ENCODE measurements at places on chromosomes 7 and 10.

DNA sequence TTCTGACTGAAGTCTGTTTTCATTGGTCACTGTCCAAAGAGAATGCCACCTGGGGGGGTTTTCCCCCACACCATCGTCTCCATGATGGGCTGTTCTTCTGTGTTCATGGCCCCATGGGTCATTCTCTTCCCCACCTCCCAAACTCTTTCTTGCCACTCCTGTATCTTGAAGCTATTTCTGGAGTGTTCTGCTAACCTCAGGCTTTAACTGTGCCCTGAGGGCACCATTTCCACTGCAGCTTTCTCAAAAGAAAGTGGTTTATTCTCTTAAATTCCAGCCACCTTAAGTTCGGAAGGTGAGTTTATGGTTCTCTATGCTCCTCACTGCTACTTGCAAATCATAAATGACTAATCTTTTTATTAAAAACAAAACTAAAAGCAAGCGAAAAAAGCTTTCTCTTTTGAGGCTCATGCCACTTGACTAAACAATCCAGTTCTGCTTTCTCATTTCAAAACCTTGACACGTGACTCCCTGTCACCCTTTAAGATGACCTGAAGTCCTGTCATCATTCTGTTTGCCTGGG is 7.4 kb upstream of the APBB1IP start:
- peak; percentile 4 for DNase-seq

- no peak for DNase-seq
These were observed 78.8 kb downstream of the DNMBP start for GRCh38 chr10:99930731-99931550.

DNA sequence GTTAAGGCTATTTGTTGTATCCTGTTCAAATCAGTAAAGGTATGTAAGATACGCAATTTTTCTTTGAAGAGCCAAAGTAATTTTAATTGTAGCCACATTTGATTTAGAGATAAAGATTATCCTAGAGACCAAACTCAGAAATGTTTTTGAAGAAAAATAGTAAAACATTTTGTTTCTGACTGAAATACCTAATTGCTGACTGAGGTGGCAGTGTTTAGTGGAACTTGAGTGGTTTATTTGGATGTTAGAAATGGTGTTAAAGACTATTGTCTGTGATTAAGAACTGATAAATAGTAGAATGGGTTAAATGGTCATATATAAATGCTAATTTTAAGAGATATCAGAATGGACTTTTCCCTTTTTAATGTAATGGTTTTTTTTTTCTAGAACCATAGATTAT is 15.3 kb downstream of the EDRF1 start:
- no peak for DNase-seq

DNA sequence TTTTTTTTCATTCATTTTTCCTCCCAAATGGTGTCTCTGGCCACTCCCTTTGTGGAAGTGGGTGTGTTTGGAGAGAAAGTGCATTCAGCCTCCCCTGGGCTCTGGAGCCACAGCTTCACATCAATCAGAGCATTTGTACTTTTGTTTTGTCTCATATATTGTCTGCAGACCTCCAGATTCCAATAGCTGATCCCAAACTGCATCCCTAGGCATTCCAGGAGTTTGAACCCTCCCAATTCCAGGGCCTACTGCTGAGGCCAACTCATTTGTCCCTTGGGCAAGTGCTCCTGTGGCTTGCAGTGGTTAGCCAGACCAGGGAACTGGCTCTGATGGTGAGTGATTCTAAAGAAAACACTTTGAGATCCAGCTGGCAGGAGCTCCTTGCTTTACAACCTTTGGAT is 163.3 kb downstream of the IPMK start:
- DNase-seq, result no peak

DNA sequence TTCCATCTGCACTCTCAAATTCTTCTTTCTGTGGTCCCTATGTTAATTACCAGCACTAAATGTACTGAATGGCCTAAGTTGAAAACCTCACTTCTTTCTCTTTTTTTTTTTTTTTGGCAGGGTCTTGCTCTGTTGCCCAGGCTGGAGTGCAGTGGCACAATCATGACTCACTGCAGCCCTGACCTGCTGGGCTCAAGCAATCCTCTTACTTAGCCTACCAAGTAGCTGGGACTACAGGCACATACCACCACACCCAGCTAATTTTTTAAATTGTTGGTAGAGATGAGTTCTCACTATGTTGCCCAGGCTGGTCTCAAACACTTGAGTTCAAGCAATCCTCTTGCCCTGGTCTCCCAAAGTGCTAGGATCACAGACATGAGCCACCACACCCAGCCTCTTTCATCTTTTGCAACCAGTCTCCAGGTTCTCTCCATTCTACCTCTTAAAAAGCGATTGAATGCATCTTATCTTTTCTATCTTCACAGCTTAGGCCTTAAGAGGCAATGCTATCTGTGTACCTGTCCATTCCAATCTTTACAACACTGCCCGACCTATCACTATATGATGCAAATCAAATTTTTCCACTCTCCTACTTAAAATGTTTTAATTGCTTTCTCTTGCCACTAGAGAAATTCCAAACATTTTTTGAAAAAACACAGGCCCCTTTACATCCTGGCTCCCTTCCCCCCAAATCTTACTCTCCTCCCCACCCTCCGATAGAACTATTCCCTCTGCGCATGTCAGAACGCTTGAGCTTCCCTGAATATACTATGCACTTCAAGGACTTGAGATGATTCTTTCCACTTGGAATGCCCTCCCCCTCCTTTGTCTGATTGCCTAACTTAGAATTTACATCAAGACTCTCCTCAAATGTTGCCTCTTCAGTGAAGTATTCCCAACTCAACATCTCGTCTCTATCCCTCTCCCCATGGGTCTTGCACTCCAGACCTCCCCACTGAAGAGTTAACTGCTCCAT is 6.0 kb downstream of the ICA1 start:
- no peak for DNase-seq

DNA sequence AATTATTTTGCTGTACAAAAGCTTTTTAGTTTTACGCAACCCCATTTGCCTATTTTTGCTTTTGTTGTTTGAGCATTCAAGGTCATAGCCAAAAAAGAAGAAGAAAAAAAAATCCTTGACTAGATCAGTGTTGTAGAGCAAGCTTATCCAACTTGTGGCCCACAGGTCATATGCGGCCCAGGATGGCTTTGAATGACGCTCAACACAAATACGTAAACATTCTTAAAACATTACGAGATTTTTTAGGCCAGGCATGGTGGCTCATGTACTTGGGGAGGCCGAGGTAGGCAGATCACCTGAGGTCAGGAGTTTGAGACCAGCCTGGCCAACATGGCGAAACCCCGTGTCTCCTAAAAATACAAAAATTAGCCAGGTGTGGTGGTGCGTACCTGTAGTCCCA is 8.1 kb upstream of the MALSU1 start:
- no peak for DNase-seq

DNA sequence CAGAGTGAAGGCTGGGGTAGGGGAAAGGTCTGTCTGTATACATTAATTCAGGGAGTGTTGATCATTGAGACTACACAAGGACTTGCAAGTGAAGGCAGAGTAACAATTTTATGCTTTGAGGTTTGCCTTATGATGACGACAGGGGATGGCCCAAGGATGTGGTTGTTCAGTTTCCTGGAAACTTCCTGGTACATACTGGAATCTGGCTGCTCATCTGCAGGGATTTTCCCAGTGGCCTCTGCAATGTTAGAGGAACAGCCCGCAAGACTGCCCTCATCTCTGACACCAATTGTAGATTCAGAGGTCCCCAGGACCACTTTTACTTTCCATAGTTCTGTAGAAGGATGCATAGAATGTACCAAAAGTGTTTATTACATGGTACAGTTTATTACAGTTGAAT is 189.6 kb downstream of the TMEM178B start:
- no peak for DNase-seq

DNA sequence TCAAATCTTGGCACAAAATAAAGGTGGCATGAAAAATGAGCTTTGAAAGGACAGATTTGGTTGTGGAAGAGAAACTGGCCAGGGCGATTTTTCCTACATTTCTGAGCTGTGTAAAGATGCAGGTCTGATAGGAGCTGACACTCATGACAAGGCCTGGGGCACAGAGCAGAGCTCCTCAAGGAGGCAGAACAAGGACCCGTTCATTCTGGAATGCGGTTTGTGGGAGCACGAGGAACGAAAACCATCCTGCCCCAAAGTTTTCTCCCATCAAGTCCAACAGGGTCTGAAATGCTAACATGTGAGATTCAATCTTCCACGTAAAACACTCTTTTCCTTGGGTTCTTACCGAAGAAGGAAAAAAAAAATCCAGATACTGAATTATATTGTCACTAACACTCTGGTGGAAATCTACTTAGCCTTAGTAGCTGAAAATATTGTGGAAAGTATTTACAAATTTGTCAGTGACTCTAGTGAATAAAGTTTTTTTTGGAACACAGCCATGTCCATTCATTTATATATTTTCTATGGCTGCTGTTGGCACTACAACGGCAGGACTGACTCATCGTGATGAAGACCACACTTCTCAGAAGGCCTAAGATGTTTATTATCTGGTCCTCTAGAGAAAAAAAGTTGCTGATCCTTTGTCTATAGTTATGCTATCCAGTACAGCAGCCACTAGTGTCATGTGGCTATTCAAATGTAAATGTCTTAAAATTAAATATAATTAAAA is 215.7 kb downstream of the BAMBI start:
- DNase-seq, result no peak

GRCh38 chr10:114697061-114697598 is 39.1 kb upstream of the ABLIM1 start:
- no peak for DNase-seq

GRCh38 chr10:29751240-29751639 is 116.5 kb upstream of the SVIL start:
- DNase-seq, result no peak

DNA sequence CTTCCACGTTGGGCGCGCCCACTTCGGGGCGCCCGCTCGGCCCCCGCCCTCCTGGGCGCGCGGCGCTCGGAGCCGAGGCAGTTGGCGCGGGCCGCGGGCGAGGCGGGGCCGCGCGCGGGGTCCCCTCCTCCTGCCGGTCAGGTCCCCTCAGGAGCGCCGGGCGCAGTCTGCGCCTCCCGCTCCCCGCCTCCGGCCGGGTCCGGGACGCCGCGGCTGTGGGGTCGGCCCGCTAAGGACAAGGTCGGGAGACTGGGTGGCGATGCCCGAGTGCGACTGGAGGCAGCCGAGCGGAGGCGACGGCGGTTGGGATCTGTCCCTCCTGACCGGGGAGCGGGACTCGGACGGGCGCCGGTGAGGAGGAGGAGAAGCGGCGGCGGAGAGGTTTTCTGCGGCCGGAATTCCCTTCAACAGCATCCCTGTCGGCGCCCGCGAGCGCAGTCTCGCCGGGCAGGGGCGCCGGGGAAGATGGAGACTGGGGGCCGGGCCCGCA is at the start of gene ATRNL1:
Gene ATRNL1, plus strand, starts transcription at position 80 of the 490 bp plus-strand sequence. Its CDS starts 386 bp downstream, at position 466.
- DNase-seq, result no peak

GRCh38 chr7:123190109-123190831 is 9.5 kb downstream of the SLC13A1 start:
- DNase-seq, result no peak

- DNase-seq, result no peak
These were observed 850.3 kb upstream of the SORCS1 start for GRCh38 chr10:108014902-108015177.

DNA sequence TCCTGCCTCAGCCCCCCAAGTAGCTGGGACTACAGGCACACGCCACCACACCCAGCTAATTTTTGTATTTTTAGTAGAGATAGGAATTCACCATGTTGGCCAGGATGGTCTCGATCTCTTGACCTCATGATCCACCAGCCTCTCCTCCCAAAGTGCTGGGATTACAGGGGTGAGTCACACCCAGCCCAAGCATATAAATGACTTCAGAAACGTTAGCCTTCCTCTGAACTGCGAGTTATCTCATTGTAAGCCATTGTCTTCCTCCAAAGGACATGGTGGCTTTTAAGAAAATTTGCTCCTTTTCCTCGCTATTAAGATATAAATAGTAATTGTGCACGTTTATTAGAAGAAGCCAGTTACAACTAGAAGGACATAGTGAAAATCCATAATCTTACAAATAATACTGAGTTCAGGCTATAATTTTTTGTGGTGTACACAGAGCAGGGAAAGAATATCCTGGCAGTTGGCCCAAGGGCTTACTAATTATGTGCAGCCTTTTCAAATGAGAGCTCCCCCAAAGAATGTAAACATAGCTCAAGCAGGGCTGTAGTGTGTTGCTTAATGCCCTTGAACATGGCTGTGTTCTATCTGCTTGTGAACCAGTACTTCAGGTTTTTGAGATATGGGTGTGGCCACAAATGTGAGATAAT is 495.8 kb downstream of the PARD3 start:
- DNase-seq, result no peak

DNA sequence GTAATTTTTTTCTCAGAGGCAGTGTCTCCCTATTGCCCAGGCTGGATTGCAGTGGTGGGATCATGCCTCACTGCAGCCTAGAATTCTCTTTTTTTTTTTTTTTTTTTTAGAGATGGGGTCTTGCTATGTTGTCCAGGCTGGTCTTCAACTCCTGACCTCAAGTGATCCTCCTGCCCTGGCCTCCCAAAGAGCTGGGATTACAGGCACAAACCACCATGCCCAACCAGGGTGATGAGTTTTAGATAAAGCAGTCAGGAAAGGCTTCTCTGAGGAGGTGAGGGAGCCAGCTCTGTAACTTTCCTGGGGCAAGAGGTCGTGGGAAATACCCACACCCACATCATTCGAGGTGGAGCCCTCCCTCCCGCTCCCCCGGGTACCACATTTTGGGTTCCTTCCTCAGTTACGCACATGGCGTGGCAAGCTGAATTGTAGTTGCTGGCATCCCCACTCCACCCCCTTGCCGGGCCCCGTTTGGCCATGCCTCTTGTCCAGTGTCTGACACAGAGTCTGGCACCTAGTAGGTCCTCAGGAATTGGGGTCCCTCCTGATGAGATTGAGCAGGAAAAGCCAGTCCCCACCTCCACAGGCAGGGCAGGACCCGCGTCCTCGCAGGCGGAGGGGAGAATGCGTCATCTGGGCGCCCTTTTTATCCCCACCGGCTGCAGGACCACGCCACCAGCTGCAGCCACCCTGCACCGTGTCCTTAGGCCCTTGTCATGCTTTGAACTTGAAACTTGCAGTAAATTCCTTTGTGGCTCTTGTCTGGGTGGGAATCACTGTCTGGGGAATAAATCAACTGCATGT is 43.4 kb downstream of the CLIP2 start:
- DNase-seq, result no peak

DNA sequence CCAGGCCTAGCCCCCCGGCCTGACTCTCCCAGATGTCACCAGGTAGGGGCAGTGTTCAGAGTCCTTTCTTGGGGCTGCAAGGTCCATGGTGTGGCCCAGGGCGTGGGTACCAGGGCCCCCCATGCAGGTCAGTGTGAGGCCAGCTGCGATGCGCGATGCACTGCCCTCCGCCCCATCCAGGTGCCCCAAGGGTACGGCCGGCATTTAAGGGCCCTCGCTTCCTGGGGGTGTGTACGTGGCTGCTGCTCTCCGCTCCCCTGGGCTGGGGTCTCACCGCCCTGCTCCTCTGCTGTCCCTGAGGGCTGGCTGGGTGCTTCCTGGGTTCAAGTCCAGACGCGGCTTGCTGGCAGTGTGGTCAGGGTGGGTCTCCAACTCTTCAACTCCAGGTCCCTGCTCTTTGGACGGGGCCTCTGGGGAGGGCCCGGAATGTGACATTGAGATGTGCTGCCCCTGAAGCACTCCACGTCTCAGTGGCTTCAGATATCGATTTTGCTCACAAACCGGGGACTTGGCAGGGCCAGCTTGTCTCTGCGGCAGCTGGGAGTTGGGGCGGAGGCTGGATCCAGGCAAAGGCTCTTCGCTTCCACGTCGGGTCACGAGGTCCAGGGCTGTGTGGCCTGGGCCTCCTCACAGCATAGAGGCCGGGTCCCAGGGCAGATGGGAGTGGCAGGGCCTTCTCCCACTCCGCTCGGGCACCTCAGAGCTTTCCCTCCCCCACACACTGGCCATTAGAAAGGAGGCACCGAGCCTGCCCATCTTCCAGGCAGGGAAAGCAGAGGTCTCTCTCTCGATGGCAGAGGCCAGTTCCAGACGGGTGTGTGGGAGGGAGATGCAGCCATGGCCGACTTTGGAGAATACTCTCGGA is 93.2 kb downstream of the UNCX start:
- no peak for DNase-seq

GRCh38 chr10:67668448-67668847 is 27.5 kb downstream of the CTNNA3 start:
- no peak for DNase-seq
